ENCODE measurements at places on chromosomes 11 and 22.
A peak's percentile ranks its signal among the peaks of the same experiment; 100 is the strongest.

- DNase-seq, result no peak
Measured at GRCh38 chr22:44603767-44604166, 98.2 kb upstream of the PRR5 start.

GRCh38 chr22:31540966-31541365, 44.6 kb downstream of the SFI1 start:
- DNase-seq, result no peak

DNA sequence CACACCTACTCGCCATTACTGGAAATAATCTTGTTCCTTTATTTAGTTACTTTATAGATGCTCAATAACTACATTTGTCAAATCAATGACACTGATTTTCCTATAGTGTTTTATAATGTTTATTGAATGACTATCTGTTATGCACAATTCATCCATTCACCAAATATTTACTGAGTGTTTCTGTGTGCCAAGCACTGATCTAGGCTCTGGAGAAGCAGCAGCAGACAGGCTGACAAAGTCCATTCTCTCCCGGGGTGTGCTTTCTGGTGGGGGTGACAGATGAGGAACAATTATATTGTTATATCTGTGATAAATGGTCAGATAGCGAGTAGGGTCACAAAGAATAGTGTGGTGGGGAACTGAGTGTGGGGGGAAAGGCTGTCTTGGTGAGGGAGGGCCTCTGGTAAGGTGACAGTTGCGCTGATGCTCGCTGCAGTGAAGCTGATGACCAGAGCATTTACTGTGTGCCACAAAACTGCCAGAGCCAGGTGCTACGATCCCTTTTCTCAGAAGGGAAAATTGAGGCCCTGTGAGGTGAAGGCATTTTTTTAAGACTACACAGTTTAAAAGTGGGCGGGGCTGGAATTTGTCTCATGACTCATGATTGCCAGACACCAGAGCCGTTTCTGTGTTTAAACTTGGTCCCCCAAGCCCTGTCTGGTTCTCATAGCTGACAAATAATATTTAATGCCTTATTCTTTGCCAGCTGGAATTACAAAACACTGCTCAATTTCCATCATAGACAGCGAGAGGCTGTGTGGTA, 10.2 kb downstream of the PACS1 start:
- DNase-seq, result peak; percentile 64

- DNase-seq, result no peak
Measured at GRCh38 chr22:48700180-48700565, 1127.5 kb downstream of the BRD1 start.

GRCh38 chr22:31105282-31105929, 2.0 kb downstream of the SELENOM start:
- DNase-seq, result no peak

DNA sequence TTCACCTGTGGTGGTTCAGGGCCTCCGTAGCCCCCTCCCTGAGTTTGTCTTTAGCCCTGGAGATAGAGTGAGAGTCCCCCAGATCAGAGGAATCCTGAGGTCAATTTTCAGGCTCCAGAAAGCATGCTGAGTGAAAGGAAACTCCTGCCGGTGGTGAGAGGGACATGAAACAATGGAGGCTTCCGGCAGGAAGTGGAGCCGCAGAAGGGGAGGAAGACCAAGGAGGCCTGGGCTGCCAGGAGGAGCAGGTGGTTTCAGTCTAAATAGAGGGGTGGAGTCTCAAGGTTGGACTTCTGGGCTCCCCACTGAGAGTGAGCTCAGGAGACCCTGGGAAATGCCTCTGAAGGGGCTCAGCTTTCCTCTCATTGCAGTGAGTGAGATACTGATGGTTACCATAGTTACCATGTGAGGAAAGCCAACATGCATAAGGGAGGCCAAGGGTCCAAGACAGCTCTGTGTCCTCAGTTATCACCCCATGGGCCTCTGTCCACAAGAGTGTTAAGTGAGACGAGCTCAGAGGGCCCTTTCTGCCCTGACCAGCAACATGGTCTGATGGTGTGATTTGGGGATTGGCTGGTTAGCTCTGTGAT, 10.7 kb downstream of the SLCO2B1 start:
- DNase-seq, result no peak

DNA sequence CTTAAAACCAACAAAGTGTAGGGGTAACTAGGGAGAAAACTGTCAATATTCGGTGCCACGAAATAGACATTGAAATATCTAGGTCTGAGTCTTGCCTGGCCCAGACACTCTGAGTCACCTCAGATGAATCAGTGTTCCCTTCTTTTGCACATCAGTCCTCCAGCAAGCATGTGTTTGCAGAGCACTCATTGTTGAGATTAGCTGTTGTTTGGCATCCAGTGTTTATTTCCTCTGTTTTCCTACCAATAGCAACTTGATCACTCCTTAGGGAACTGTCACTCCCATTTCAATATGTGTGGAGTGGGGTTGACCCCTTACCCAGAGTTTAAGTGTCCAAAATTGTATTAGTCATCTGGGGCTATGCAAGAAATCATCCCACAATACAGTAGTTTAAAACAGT, 4.7 kb upstream of the ASCC2 start:
- DNase-seq, result no peak

- DNase-seq, result no peak
Measured at GRCh38 chr22:36881504-36882245, 20.9 kb downstream of the NCF4 start.

GRCh38 chr11:12897867-12898266, 111.2 kb upstream of the RASSF10 start:
- no peak for DNase-seq

GRCh38 chr22:49514641-49515040, 313.0 kb downstream of the BRD1 start:
- DNase-seq, result no peak

DNA sequence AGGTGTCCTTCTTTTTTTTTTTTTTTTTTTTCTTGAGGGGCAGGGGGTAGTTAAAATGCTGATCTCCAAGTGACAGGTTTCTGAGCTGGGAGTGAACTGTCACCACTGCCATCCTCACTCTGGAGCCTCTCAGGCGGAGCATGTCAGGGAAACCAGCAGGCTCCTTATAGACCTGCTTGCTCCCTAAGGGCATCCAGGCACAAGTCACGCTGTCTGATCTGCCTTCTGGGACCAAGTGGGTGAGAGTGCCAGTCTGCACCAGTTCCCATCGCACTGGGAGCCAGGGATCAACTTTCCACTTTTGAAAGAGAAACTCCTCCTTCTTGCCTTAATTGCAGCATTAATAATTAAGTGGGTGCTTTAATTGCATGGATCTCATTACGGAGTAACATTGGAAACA, 537.9 kb upstream of the CADM1 start:
- no peak for DNase-seq

All from activated CD8-positive, alpha-beta memory T cell treated with anti-CD3 and anti-CD28 coated beads, Interleukin-2, amount 50 U/mL, for 48 hours (primary cell).